AG04450 (cell line): ENCODE measurements at places on chromosomes 2 and 18.

DNA sequence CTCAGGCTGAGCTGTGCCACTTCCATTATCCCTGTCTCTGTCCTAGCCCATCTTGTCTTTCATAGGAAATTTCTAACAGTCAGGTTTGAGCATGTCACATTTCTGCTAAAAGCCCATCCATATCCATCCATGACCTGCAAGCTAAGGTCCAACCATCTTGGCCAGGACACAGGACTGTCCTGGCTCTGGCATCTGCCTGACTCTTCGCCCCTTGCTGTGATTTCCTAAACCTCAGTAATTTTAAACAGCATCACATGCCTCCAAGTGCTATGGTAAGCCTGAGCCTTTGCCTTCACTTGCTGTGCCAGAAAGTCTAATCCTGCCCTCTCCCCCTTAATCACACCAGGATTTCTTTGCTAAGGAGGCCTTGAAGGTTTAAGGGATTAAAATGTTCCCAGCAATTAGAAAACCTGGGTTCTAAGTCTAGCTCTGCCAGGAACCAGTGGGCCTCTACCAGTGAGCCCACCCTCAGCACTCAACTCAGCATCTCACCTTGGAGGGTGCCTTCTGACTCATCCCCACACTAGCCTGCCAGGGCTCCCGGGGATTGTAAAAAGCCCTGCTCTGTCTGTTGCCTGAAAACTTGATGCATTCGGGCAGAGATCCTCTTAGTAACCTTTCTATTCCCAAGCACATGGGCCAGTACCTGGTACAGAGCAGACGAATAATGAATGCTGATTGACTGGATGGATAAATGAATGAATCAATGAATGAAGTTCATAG, 411.0 kb downstream of the LRATD1 start:
- DNase-seq: no peak

DNA sequence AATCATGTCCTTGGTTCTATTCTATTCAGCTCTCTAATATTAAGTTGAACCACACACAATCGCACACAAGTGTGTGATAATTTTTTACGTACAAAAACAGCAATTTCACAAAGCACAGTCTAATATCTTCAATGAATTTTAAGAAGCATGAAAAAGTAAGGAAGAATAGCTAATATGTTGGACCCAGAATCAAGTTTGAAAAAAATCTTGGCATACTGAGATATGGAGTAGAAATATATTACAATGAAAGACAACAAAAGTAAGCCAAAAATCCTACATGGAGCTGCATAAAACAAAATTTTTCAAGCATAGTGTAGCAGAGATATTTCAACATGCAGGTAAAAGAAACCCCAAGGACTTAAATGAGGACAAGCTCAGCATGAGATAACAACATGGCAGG, 219.1 kb upstream of the RND3 start:
- DNase-seq: no peak

DNA sequence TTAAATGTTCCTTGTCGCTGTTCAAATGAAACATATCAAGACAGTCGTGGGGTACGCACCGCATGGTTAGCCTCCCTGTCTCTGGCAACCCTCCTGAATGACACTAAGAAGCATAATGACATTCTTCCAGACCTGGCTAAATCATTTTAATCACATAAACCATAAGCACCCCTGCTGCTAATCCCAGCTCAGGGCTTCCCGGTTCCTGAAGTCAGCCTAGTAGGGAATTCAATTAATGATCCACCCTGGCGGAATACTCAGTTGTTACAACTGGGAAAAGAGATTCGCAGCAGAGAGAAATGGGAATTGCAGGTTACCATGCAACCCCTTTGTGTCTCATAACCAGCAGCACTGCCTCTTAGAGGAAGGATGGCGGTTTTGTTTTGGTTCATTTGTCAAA, 200.8 kb upstream of the AGAP1 start:
- no peak for DNase-seq

GRCh38 chr18:63301434-63301833, 18.1 kb downstream of the BCL2 start:
- DNase-seq: no peak

DNA sequence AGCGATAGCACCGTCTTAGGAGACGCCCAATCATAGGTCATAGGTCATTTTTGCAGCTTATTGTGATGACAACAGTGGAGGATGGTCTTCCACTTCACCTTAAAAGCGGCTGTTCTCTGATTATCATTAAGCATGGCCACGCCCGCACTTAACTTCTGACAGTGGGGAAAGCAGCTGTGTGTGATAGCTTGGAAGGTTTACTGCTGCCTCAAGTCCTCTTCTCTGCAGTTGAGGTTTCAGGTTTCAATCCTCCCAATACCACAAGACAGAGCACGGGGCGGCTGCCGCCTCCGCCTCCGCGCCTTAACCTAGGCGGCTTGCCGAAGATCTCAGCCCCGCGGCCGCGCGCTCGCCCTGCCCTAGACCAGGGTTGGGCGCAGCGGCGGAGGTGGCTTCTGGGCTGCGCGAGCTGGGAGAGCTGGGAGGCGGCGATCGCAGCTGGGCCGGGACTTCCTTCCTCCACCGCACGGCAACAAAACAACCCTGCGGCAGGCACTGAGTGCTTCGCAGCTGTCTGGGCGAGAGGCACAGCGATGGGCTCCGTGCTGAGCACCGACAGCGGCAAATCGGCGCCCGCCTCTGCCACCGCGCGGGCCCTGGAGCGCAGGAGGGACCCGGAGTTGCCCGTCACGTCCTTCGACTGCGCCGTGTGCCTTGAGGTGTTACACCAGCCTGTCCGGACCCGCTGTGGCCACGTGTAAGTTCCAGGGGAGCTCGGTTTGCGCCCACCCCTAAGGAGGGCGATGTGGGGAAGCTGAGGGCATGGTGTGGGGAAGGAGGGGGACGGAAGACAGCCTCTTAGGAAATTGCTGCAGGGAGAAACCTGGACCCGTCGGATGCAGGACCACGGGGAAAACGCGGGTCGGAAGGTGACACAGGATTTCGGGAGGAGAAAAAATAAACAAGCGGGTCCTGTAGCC, at the start of gene RNF125:
RNF125 (plus strand) TSS at position 495 of the 920 bp plus-strand sequence; CDS start at position 534, 39 bp downstream.
- peak; percentile 23 for DNase-seq

DNA sequence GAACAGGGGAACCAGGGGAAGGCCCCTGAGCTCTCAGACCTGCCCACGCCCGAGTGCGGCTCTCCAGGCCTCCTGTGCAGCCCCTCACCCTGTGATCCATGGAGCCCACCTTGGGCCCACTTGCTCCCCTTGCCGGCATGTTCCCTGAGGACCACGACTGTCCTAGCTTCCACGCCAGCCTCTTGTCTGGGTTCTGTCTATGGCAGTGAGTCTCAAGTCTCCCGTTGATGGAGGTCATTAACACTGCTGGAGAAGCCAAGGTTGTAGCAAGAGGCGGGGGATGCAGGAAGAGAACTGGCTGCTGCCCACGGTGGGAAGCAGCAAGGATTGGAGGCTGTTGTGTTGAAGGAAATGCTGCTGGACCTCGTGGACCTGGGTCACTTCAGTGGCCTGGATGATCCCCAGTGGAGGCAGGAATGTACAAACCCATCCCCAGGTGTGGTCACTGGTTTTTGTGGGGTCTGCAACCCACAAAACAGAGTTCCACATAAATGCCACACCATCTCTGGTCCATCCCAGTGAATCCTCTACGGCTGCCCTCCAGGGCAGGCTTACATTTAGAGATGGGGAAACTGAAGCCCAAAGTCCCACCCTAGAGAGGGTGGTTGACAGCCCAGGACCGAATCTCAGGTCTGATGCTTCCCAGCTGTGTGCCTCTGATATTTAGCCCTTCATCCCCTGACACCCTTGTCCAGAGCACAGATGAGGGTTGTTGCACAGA, 150.3 kb downstream of the NDUFA10 start:
- DNase-seq: no peak

DNA sequence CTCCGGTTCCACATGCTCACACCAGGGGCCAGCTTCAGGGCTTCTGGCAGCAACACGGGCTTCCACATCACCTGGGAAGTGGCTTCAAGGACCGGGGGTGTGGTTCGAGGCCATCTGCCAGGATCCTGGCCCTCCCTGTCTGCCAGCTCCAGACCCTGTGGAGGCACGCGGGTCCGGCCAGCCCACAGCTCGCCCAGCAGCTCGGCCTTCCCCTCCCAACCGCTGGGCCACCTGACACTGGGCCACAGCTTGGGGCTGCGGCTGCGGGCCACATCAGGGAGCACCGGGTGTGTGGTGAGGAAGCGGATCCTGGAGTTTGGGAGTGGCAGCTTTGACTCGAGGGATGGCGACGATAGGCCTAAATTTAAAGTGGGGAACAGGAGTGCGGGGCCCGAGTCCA, 7.0 kb downstream of the C2orf81 start:
- no peak for DNase-seq

DNA sequence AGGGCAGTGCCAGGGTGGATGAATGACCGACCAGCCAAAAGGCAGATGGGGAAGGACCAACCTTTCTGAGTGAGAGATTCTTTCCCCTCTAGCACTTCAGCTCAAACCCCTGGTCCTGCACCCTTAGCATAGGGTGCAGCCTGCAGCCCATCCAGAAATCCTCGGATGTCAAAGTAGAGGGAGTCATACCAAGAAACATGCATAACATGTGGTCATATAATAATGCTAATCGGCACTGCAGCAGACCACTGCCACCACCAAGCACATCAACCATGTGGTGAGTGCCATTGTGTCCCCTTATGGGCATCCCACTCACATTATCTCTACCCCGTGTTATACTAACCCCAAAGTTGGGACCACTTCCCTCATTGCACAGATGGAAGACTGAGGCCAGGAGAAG, 17.7 kb downstream of the ATOH8 start:
- DNase-seq: no peak

- DNase-seq: no peak
Observed at GRCh38 chr2:55590810-55591440, 26.5 kb downstream of the PPP4R3B start.

GRCh38 chr2:208033701-208034502, 8.6 kb upstream of the PLEKHM3 start:
- no peak for DNase-seq

- no peak for DNase-seq
Observed at GRCh38 chr2:168685600-168686451, 116.6 kb upstream of the NOSTRIN start.

- no peak for DNase-seq
Observed at GRCh38 chr18:8705961-8706790, 820 bp downstream of the MTCL1 start.

DNA sequence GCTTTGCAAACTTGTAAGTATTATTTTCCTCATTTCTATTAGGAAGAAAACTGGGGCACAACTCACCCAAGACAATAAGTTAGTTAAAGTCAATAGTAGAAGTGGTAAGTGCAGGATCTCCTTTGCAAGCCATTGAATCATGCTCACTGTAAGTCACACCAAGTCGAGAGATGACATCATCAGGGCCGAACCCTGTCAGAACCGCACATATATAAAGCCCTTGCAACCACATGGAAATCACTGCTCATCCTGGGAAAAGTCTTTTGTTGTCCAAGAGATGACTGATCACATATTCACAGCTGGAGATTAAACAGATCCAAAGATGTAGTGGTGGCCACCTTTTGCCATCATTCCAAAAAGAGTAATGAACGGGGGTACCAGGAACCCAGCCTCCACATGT, 484.8 kb upstream of the ID2 start:
- DNase-seq: no peak

- DNase-seq: no peak
Observed at GRCh38 chr2:28681606-28682005, 70.0 kb upstream of the PPP1CB start.

GRCh38 chr18:55248495-55248894, 289.2 kb upstream of the CCDC68 start:
- no peak for DNase-seq

- no peak for DNase-seq
Observed at GRCh38 chr18:47485221-47485797, 233.8 kb upstream of the SKOR2 start.

GRCh38 chr2:26838121-26838906, 9.6 kb upstream of the DPYSL5 start:
- DNase-seq: no peak

GRCh38 chr2:120712180-120712681, 23.4 kb upstream of the GLI2 start:
- DNase-seq: no peak

DNA sequence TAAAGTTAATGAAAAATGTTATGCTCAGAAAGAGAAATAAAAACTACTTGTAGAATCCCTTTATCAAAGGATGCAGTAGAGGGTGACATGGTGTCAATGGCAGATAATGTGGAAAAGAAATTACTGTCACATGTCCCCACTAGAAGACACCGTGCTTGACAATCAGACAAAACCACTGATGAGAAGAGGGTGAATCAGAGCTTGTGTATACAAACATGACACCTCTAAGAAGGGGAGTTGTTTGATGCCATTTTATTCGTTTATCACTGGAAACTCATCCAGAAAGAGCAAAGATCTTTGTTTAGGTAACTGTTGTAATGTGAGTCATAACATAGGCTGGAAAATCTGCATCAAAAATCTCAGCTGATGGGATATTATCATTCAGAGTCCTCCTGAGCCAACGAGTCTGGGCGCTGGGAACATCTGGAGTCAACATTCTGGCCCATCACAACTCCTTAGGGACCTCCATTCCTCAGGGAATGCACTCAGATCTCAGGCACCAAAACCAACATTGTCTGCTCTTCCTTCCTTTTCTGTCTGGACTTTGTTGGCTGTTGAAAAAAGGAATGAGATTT, 49.5 kb upstream of the RAB12 start:
- no peak for DNase-seq

DNA sequence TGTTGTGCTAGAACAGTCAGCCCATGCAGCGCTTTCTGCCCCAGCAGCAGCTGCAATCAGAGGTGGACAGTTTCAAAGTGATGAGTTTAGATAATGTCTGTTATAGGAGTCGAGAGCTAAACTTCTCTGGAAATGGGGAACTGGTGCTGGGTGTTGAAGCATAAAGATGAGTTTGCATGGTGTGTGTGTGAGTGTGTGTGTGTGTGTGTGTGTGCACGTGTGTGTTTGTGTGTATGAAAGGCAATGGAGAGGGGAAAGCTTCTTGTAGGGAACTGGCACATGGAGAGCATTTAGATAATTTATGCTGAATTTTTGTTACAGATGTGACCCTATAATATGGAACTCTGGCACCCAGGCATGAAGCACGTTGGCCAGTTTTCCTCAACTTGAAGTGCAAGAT, 22.7 kb downstream of the ICOS start:
- DNase-seq: no peak

- DNase-seq: no peak
Observed at GRCh38 chr2:236177604-236177966, 9.4 kb upstream of the GBX2 start.

GRCh38 chr2:150802635-150803034, 315.2 kb upstream of the RND3 start:
- DNase-seq: no peak

DNA sequence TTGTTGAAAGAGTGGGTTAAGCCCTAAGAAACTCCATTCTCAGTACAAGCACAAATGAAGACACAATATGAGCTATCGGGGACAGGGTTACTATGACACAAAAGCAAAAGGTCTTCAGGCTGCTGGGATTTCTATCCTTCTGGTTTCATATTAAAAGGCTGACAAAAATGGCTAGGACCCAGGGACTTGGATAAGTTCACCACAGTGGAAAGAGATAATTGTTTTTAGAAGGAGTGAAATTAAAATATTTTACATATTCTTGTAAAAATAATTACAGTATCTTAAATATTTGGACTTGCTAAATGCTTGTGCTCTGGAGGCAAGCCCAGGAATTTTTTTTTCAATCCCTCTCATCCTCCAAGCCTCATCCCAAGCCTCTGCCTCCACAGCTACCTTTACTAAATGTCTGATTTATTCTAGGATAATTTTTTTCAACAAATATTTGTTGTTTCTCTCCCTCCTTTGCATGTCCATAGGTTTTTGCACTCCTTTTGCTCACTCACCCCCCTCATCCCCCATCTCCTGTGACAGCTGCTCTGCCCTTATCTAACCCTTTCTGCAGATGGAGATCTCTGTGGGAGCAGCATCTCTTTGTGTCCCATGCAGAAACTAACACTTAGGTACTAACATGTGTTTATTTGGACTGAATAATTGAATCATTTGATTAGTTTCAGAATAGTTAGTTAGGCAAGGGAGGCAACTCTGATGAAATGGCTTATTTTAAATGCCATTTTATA, 47.8 kb upstream of the NABP1 start:
- no peak for DNase-seq
